ENCODE measurements at places on chromosomes 16 and 17. TPM values are rescaled to one million over a fixed set of nuclear protein-coding genes. Genes with fewer than 3 reads are reported as not detected.

DNA sequence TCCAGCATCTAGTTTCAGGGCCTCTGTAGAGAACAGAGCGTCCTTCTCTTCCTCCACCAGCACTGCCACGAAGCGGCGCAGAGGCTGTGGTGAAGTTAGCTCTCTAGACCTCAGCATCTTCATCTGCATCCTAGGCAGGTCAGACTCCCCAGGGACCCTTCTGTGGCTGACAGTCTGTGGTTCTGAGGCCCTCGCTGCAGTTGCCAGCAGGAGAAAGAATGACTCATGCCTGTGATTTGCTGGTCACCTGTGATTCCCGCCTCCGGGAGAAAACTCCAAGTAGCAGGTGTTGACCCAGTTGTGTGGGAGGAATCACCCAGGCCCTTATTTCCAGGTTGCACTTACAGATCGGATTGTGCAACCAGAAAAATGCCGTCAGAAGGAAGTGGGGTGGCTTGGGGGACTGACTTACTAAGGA, 117.3 kb upstream of the CACNG5 start:
- H3K27ac ChIP-seq: no peak overlapping the region
- no peaks in the 10 kb centered on the region for H3K36me3 ChIP-seq
- DNase-seq: peak; percentile 50
- H3K27me3 ChIP-seq: peaks cover 5% of the 10 kb centered on the region
- H3K4me3 ChIP-seq: peak overlapping the region; percentile 25

- H3K4me3 ChIP-seq: no peak overlapping the region
- H3K27ac ChIP-seq: no peak overlapping the region
- no peak for DNase-seq
- no peaks in the 10 kb centered on the region for H3K36me3 ChIP-seq
Measured at GRCh38 chr17:61294777-61295176, 104.9 kb upstream of the TBX2 start.

DNA sequence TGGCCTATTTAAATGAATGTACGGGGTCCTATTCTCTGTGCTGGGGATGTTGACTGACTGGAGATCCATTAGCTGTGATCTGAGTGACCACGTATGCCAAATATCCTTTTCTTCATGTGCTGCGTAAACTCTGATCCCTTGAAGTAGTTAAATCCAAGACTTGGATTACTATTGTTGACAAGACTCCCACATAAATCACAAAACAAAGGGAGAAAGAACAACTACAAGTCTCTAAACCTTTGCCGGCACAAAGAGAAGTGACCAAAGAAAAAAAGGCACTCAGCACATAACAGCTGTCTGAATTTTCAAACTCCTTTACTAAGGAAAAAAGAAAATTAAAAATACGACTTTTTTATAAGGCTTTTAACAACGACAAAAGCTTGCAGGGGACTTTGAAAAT, 559.9 kb upstream of the CDH8 start:
- DNase-seq: no peak
- H3K4me1 ChIP-seq: no peaks in the 10 kb centered on the region
- no peaks in the 10 kb centered on the region for H3K36me3 ChIP-seq
- H3K4me3 ChIP-seq: no peak overlapping the region
- no peak overlapping the region for H3K27ac ChIP-seq

DNA sequence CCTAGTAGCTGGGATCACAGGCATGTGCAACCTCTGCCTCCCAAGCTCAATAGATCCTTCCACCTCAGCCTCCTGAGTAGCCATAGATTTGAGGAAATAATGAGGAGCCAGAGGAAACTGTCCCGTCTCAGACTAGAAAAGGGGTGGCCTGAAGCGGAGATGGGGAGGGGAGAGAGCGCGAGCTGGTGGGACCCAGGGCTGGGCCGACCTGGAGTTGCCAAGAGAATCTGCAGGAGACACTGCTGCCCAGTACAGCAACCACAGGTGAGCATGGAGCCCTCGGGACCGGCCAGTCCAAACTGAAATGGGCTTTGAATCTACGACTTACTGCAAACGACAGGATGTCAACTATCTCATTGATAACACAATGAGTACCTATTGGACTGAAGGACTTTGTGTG, 24.3 kb downstream of the CD300A start:
- no peak overlapping the region for H3K4me3 ChIP-seq
- no peak overlapping the region for H3K27ac ChIP-seq
- peaks cover 5% of the 10 kb centered on the region for H3K27me3 ChIP-seq
- peaks cover 4% of the 10 kb centered on the region for H3K4me1 ChIP-seq
- peaks cover 16% of the 10 kb centered on the region for H3K36me3 ChIP-seq

DNA sequence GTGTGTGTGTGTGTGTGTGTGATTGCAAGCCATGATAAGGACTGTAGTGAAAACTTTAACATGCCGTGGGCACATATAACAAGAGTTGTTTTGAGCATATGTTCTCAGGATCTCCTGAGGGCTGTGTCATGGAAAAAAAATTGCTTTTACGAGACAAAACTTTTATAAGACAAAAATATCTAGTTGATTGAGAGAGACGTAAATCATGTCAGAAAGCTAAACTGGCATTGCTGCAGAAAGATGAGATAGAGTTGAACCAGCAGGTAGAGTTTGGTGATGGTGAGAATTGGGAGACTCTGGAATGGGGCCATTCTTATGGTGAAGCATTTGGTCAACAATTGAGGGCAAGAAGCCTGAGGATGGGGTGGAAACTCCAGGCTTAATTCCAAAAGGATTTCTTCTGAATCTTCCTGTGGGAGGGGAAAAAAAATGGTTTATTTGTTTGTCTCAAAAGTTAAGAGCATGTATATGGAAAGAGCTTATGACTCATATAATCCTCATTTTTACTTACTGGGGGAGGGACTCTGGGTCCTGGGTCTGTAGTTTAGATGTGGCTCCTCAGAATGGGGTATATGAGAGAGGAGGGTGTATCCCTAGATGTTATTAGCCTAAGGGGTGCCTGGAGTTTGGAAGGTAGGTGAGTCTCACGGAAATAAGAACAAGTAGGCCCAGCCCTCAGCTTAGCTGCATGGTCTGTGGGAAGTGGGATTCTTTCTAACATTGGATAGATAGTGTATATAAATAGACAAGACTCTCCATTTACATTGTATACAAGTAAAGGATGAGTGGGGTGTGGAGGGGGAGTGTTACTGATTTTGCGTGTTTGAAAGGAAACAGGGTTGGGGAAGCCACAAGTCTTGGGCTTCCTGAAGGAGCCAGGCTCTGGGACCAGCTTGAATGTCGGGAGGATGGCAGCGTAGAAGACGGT, 7.1 kb downstream of the MINK1 start:
- peaks cover 29% of the 10 kb centered on the region for H3K4me1 ChIP-seq
- no peak overlapping the region for H3K4me3 ChIP-seq
- DNase-seq: no peak
- H3K27ac ChIP-seq: no peak overlapping the region
- no peaks in the 10 kb centered on the region for H3K27me3 ChIP-seq

DNA sequence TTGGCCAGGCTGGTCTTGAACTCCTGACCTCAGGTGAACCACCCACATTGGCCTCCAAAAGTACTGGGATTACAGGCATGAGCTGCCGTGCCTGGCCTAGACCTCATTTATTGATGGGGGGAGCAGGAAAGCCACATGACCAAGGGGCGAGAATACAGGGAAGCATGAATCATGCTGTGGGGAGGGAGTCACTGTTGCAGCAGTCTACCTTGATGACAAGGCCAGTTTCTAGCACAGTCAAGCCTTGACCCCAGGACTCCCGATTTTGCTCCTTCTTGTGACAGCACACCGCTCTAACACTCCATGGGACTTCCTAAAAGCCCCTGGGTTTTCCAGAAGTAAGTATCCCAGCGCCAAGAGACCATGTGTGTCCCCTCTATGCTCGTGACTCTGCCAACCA, 42.9 kb upstream of the IRF8 start:
- peaks cover 7% of the 10 kb centered on the region for H3K27me3 ChIP-seq
- H3K4me3 ChIP-seq: no peak overlapping the region
- H3K27ac ChIP-seq: no peak overlapping the region
- peaks cover 5% of the 10 kb centered on the region for H3K36me3 ChIP-seq
- no peaks in the 10 kb centered on the region for H3K4me1 ChIP-seq

GRCh38 chr17:55652114-55652823, 70.4 kb downstream of the TMEM100 start:
- no peak for DNase-seq
- H3K27ac ChIP-seq: no peak overlapping the region
- no peak overlapping the region for H3K4me3 ChIP-seq
- no peaks in the 10 kb centered on the region for H3K36me3 ChIP-seq

DNA sequence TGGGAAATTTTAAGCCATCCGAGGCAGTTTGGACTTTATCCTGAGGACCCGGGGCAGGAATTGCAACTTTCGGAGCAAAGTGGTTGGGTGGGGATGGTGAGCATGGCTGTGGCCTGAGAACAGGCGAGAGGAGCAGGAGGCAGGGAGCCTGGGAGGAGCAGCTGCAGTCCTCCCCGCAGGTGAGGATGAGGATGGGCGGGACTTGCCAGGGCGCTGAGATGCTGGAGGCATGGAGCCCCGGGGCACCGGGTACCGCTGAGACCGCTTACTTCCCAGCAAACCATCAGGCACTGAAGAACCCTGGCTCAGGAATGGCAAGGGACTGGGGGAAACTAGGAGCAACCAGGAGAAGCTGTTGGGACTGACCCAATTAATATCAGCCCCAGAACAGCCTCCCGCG, 210.8 kb downstream of the GSG1L start:
- DNase-seq: no peak
- H3K4me3 ChIP-seq: no peak overlapping the region
- H3K4me1 ChIP-seq: peaks cover 4% of the 10 kb centered on the region
- peaks cover 6% of the 10 kb centered on the region for H3K27me3 ChIP-seq
- no peaks in the 10 kb centered on the region for H3K36me3 ChIP-seq
- no peak overlapping the region for H3K27ac ChIP-seq

- no peaks in the 10 kb centered on the region for H3K36me3 ChIP-seq
- no peaks in the 10 kb centered on the region for H3K4me1 ChIP-seq
Measured at GRCh38 chr16:63372283-63372682, 1336.0 kb upstream of the CDH8 start.

GRCh38 chr17:67509390-67510287, 132.6 kb downstream of the PITPNC1 start:
- H3K4me1 ChIP-seq: peaks cover 6% of the 10 kb centered on the region
- no peak overlapping the region for H3K27ac ChIP-seq
- H3K4me3 ChIP-seq: no peak overlapping the region
- peaks cover 3% of the 10 kb centered on the region for H3K27me3 ChIP-seq

- no peak overlapping the region for H3K27ac ChIP-seq
- no peaks in the 10 kb centered on the region for H3K4me1 ChIP-seq
- H3K4me3 ChIP-seq: peak overlapping the region; percentile 87
- no peaks in the 10 kb centered on the region for H3K36me3 ChIP-seq
- DNase-seq: peak; percentile 62
- H3K27me3 ChIP-seq: peaks cover 20% of the 10 kb centered on the region
Measured at GRCh38 chr17:68600067-68600930, 868 bp downstream of the FAM20A start.

- DNase-seq: no peak
- peaks cover 14% of the 10 kb centered on the region for H3K4me1 ChIP-seq
- H3K27me3 ChIP-seq: peaks cover 2% of the 10 kb centered on the region
- H3K27ac ChIP-seq: peak overlapping the region; percentile 46
- H3K36me3 ChIP-seq: no peaks in the 10 kb centered on the region
- no peak overlapping the region for H3K4me3 ChIP-seq
Measured at GRCh38 chr17:57853695-57854094, 3.9 kb upstream of the MRPS23 start.

GRCh38 chr16:19196871-19197270, 28.8 kb downstream of the SYT17 start:
- DNase-seq: no peak
- no peak overlapping the region for H3K4me3 ChIP-seq
- H3K4me1 ChIP-seq: no peaks in the 10 kb centered on the region
- no peak overlapping the region for H3K27ac ChIP-seq
- H3K36me3 ChIP-seq: peaks cover 15% of the 10 kb centered on the region
- H3K27me3 ChIP-seq: no peaks in the 10 kb centered on the region

GRCh38 chr17:75807861-75808260, 23.3 kb downstream of the UNK start:
- peak overlapping the region; percentile 94 for H3K27ac ChIP-seq
- H3K27me3 ChIP-seq: no peaks in the 10 kb centered on the region
- H3K36me3 ChIP-seq: no peaks in the 10 kb centered on the region
- DNase-seq: no peak

DNA sequence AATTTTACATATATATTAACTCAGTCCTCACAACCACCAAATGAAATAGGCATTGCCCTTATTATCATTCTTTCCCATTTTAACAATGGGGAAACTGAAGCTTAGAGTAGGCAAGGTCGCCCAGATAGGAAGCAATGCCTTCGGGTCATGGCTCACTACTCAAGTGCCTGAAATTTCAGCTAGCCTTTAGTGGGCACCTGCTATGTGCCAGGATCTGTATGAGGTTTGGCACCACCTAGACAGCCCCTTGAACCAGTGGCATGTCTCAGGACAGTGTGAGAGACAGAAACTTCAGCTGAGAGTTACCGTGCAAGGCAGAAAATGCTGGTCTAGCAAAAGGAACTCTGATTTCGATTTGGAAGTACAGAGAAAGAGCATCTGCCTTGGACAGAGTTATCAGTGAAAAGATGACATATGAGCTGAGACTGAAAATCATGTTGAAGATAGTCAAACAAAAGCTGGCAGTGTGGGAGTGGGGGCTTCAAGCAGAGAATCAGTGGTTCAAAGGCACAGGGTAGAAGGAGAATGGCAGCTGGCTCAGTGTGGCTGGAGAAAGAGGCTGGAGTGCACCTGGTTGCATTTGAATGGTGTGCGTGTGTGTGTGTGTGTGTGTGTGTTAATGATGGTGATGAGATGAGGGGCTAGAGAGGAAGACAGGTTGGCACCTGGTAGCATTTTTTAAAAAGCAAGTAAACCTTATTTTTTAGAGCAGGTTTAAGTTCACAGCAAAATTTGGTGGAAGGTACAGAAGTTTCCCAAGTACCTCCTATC, 29.1 kb downstream of the CDH13 start:
- H3K27me3 ChIP-seq: peaks cover 4% of the 10 kb centered on the region
- no peak for DNase-seq
- H3K4me1 ChIP-seq: peaks cover 9% of the 10 kb centered on the region
- H3K27ac ChIP-seq: no peak overlapping the region
- no peak overlapping the region for H3K4me3 ChIP-seq

- peaks cover 18% of the 10 kb centered on the region for H3K4me1 ChIP-seq
- peak overlapping the region; percentile 74 for H3K4me3 ChIP-seq
- H3K27me3 ChIP-seq: peaks cover 45% of the 10 kb centered on the region
- DNase-seq: peak; percentile 84
Measured at GRCh38 chr17:17810084-17810894, 26.5 kb downstream of the SREBF1 start.

DNA sequence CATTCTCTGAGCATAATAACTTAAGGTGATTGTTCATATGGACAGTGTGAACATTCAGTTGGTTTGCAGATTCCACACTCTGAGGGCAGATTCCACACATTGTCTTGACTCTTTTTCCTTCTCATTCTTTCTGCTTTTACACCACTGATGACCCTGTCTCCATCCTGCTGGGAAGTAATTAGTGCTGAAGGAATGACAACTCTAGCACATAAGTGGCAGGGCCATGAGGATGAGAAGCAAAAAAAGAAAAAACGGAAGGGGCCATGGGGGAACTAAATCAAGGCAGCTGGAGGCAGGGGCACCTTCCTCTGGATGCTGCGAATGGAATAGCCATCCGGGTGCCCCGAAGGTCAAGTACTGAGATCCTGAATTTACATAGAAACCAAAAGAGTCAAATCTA, 944.0 kb downstream of the KCNJ2 start:
- no peak overlapping the region for H3K4me3 ChIP-seq
- no peaks in the 10 kb centered on the region for H3K36me3 ChIP-seq
- no peaks in the 10 kb centered on the region for H3K4me1 ChIP-seq
- H3K27ac ChIP-seq: no peak overlapping the region

The OR1A1 gene
- not detected for total RNA-seq

The CLEC18A gene
- total RNA-seq: 2.5 TPM

The METTL26 gene
- total RNA-seq: 63.6 TPM

The ALOX15B gene
- total RNA-seq: not detected

The ZNF213 gene
- 18.7 TPM for total RNA-seq

The MYH1 gene
- not detected for total RNA-seq

The COPS3 gene
- total RNA-seq: 71.7 TPM

The PLLP gene
- total RNA-seq: not detected

The SSTR5 gene
- total RNA-seq: 1.3 TPM

The NECAB2 gene
- 112 TPM for total RNA-seq

The NTN1 gene
- total RNA-seq: 0.76 TPM

The CBFA2T3 gene
- 126 TPM for total RNA-seq

All from glutamatergic neuron (in vitro differentiated cells).